ENCODE measurements at places on chromosomes 4 and X.
A peak's percentile ranks its signal among the peaks of the same experiment; 100 is the strongest.

GRCh38 chr4:186307497-186307896, 41.5 kb downstream of the F11 start:
- no peak for DNase-seq

DNA sequence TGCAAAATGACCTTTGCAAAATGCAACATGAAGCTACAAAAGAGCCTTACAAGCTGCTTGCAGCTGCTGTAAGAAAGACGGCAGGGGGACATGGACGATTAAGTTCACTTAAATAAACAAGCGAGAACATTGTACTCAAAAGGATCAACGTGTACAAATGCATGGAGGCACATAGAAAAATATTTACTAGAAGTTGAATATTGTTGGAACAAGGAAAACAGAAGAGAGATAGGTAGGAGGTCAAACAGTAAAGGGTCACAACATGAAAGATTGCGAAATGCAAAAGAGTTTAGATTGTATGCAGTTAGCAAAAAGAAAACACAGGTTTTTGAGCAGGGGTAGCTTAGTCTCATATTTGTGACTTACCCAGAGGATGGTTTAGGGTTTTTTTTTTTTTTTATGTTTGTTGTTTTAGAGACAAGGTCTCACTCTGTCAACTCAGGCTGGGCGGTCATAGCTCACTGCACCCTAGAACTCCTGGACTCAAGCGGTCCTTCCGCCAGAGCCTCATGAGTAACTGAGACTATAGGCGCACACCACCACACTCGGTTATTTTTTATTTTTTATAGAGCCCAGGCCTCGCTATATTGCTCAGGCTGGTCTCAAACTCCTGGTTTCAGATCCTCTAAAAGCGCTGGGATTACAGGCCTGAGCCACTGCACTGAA, 1.4 kb upstream of the PHF8 start:
- DNase-seq = no peak

GRCh38 chr4:10623241-10623640, 61.3 kb downstream of the CLNK start:
- DNase-seq = no peak

DNA sequence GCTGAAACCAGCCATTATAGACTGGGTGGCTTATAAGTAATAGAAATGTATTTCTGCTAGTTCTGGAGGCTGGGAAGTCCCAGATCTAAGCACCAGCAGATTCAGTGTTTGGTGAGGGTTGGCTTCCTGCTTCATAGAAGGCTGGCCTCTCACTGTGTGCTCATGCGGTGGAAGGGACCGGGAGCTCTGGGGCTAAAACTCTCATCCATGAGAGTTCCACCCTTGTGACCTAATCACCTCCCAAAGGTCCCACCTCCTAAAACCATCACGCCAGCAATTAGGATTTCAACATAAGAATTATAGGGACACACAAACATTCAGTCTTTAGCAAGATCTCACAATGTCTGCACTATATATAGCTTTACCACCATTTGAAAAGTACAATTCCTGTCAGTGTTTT, 215.2 kb downstream of the CBR4 start:
- no peak for DNase-seq

DNA sequence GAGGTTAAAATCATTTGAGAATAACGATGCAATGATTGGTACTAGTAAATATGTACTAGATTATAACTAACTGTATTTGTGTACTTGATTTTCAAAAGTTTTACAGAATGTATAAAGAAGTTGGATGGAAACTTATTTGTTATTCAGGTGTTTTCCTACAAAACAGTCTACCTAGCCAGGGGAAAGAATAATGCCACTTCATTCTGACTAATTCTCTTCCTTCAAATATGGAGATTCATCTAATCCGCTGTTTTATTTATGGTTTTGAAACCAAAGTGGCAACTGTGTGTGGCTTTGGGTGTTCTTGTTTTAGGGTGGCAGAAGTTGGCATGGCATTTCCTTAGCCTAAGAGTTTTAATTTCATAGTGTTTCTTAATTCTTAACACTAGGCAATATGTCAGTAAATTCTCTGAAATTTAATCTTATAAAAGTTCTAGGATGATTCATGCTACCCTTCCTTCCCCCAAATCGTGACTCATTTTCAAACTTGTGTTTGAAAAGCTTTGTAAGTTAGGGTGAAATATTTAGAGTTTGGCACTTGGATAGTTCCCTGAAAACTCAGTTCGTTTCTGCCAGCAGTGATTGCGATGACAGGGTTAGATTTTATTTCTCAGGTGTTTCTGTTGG, 62.6 kb downstream of the DCLK2 start:
- DNase-seq = no peak

GRCh38 chr4:26028793-26029567, 115.0 kb downstream of the SMIM20 start:
- DNase-seq = peak; percentile 42

DNA sequence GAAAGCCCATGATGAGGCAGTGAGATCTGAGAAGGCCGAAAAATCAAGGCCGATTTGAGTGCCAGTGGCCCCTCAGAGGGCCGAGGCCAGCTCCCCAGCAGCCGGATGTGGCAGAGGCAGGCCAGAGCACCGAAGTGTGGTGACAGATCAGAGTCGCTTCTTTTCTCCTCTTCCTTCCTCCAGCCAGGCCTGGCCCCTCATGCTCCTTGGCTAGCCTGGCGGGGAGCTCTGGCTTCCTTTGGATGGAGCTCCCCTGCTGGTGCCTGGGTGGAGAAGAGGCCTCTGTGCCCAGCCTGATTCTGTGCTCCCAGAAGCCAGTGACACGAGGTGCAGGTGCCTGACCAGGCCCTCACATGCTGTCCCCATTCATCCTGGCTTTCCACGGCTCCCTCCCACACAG, 127.2 kb upstream of the PABPC4L start:
- DNase-seq = no peak

DNA sequence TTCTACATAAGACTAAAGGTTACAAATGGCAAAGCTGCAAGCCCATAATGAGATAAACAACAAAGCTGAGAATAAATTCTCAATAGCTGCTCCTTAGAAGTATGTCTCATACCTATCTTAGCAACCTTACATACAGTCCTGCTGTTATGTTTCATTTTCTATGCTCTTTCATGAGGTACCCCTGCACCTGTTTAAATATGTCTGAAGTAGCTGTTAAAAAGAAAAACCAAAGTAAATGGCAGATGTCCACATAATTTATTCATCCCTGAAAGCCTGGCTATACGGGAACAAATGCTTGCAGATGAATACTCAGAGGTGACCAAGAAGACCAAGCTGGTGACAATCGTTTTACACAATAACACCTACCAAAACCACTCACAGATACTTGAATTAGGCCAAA, 22.5 kb downstream of the PPA2 start:
- no peak for DNase-seq

GRCh38 chr4:115187136-115187535, 73.7 kb upstream of the NDST4 start:
- no peak for DNase-seq

DNA sequence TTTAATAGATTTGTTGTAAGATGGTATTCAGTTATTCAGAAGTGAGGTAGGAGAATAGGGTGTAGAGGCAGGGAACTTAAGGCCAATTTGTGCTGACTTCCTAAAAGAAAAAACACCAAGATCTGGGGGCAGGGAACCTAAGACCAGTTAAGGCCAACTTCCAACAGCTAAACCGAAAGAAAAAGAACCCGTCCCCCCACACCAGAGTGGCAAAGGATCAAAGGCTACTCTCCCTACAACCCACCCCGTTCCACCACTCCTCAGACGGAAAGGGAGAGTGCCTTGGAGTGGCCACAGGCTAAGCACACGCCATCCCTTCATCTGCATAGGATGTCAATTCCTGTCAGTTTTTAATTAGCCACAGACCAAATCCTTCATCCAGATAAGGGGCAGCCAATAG, 3.7 kb upstream of the ZNF718 start:
- no peak for DNase-seq

- DNase-seq = peak; percentile 74
Observed at GRCh38 chrX:106898462-106898861, 4.7 kb downstream of the RIPPLY1 start.

DNA sequence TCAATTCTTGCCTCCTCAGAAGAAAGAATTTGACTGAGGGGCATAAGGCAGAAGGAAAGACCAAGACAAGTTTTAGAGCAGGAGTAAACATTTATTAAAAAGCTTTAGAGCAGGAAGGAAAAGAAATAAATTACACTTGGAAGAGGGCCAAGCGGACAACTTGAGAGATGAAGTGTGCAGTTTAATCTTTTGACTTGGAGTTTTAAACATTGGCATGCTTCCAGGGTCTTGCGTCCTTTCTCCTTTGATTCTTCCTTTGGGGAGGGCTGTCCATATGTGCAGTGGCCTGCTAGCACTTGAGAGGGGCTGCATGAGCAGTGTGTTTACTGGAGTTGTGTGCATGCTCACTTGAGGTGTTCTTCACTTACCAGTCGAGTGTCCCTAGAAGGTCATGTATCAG, 275.8 kb upstream of the IL1RAPL1 start:
- DNase-seq = no peak

DNA sequence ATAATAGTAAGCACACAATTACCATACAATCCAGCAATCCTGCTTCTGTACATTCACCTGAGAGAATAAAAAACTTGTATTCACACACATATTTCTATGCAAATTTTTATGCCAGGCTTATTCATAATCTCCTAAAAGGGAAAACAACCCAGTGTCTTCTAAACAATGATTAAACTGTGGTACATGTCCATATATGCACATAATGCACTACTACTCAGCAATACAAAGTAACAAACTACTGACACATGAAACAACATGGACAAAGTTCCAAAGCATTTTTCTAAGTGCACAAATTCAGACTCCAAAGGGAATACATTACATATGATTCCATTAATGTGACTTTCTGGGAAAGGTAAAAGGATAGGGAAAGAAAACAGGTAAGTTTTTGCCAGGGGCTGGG, 18.0 kb upstream of the FMR1 start:
- DNase-seq = no peak

- DNase-seq = peak; percentile 99
Observed at GRCh38 chr4:110248831-110249253, 50.4 kb upstream of the ELOVL6 start.

DNA sequence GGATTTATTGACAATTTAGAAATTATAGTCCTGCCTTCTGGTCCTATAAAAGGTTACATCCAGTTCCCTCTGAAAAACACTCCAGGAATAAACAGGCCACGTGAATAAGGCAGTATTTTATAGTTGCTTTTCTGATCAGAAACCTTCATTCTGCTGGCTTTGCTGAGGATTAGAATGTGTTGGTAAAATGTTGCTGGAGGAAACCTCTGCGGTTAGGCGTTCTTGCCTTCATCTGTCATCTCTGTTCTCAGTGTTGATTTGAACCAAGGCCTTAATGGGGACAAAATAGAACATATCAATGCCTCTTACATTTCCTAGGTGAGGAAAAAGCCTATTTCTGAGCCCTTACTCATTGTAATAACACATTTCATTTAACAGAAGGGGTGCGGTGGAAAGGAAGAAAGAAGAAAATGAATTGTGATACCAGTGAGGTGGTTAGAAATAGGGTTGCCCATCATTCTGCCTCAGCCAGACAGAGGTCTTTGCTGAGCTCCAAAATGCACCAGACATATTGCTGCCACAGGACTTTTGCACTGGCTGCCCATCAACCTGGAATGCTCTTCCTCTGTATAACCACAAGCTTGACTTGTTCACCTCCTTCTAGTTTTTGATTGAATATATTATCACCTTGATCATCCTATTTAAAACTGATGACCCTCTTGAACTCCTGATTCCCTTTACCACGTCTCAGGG, 18.0 kb upstream of the SPARCL1 start:
- no peak for DNase-seq

DNA sequence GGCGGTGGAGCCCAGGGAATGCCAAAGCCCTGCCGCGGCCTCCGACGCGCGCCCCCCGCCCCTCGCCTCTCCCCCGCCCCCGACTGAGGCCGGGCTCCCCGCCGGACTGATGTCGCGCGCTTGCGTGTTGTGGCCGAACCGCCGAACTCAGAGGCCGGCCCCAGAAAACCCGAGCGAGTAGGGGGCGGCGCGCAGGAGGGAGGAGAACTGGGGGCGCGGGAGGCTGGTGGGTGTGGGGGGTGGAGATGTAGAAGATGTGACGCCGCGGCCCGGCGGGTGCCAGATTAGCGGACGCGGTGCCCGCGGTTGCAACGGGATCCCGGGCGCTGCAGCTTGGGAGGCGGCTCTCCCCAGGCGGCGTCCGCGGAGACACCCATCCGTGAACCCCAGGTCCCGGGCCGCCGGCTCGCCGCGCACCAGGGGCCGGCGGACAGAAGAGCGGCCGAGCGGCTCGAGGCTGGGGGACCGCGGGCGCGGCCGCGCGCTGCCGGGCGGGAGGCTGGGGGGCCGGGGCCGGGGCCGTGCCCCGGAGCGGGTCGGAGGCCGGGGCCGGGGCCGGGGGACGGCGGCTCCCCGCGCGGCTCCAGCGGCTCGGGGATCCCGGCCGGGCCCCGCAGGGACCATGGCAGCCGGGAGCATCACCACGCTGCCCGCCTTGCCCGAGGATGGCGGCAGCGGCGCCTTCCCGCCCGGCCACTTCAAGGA, at the start of gene FGF2:
TSS of gene FGF2 (plus strand) at position 279 of the 705 bp plus-strand sequence. CDS start at position 623, 344 bp downstream.
- peak; percentile 40 for DNase-seq

DNA sequence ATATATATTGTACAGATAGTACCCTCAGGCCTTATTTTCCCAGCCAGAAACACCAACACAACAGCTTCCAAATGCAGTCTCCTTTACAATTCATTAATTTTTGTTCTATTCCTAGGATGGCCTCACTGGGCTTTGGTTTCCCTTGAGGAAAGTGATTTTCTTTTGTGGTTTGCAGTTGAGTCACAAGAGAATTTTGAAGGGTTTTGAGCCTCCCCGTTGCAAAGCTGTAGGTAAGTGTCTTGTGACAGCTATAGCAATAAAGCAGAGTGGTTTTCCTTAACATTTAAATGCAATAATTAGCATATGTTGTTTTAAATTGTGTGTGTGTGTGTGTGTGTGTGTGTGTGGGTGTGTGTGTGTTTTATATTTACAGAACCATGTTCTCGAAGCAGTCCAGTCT, 54.1 kb upstream of the WDR17 start:
- no peak for DNase-seq

GRCh38 chr4:86357608-86358007, 2.2 kb downstream of the MAPK10 start:
- no peak for DNase-seq

- DNase-seq = no peak
Observed at GRCh38 chrX:2926664-2927275, 2.4 kb downstream of the ARSD start.

DNA sequence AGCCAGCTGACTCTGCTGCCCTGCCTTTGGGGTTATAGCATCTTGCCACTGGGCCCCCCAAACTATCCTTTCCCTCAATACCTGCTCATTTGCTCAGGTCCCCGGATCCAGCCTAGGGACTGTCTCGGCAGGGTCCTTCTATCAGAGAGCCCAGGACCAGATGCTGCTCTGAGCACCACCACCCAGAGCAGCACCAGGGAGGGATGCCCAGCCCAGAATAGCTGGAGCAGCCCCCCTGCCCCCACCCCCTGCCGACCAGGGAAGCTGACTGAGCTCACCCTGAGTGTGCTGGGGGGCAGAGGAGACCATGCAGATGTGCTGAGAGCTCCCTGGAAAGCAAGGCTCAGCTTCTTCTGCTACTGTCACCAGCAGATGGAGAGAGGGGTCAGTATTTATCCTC, 103.6 kb upstream of the IGSF1 start:
- no peak for DNase-seq
